ENCODE measurements at places on chromosomes 16 and 17. TPM values are rescaled to one million over a fixed set of nuclear protein-coding genes. Genes with fewer than 3 reads are reported as not detected.

DNA sequence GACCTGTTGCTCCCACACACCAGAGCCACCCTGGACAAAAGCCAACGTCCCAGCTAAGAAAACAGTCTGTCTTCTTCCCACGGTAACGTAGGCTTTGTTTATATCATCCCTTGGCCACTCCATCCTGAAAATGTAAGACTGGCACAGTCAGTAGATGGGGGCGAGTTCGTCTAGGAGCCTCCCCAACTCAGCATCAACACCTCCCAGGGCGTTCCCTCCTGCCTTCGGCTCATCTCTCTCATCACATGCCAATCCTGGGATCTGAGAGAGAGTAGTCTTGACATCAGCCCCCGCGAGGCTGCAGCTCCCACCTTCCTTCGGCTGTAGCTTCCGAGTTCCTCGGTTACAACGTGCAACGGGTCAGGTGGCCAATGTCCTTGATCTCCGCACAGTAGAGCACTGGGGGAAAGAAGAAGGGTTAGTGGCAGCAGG is 894 bp downstream of the RNF227 start:
- DNase-seq = peak; percentile 84

GRCh38 chr17:12769981-12770380 is 19.3 kb upstream of the ARHGAP44 start:
- DNase-seq = no peak

The HOXB2 gene
- total RNA-seq = 3.3 TPM

- DNase-seq = no peak
Observed at GRCh38 chr16:19938536-19938935, 53.9 kb upstream of the GPRC5B start.

- DNase-seq = peak; percentile 50
Observed at GRCh38 chr17:31251105-31251969, 45.7 kb downstream of the OMG start.

DNA sequence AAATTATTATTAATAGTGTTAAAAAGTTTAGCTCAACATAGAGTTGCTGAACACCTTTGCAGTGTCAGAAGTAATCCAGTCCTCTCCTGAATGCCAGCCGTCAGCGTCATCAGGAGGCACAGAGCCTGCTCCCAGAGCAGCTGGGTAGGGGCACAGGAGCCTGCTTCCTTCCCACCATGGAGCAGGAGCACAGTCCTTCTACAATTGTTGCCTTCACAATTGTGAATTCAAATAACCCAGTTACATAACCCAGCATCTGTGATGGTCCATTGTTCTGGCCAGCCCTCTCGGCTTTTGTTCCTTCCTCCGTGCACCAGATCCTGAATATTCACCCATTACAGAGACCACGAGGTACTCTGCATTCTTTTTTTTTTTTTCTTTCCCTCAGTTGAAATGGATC is 393.9 kb upstream of the MAF start:
- no peak for DNase-seq

GRCh38 chr17:56978441-56979090 is 635 bp downstream of the SCPEP1 start:
- no peak for DNase-seq

The UBALD2 gene
- total RNA-seq = 5.1 TPM

DNA sequence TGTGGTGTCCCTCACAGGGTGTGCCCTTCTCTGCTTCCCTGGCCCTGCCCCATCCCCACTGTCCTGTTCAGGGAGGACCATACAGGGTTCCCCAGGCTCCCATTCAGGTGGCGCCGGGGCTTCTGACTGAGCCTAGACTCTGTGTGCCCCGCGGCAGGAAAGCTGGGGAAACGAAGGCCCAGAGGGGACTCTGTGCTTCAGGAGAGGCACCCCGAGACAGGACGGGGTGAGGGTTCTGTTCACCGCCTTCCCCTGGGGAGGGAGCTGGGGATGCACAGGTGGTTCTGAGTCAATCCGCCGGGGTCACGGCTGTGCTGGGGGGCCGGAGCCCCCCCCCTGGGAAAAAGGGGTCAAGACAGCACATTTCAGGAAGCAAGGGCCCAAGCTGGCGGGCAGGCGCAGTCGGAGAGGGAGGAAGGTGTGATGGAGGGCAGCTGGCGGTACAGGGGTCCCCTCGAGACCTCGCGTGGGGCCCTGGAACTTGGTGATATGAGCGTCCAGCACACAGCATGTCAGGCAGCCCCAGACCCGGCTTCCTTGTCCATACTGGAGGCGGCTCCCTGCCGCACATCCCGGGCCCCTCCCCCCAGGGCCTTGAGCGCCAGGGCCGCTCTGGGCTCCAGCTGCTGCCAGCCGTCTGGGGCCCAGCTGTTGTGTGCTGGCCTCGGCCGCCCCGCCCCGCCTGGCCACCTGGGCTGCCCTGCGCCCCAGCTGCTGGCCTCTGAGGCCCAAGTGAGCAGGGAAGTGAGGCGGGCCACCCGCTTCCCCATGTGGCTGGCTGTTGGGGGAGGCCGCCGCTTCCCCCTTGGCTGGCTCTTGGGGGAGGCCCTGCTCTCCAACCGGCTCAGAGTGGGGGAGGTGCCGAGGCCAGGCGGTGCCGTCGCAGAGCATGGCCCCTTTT is 5.6 kb upstream of the NOTUM start:
- peak; percentile 87 for DNase-seq

DNA sequence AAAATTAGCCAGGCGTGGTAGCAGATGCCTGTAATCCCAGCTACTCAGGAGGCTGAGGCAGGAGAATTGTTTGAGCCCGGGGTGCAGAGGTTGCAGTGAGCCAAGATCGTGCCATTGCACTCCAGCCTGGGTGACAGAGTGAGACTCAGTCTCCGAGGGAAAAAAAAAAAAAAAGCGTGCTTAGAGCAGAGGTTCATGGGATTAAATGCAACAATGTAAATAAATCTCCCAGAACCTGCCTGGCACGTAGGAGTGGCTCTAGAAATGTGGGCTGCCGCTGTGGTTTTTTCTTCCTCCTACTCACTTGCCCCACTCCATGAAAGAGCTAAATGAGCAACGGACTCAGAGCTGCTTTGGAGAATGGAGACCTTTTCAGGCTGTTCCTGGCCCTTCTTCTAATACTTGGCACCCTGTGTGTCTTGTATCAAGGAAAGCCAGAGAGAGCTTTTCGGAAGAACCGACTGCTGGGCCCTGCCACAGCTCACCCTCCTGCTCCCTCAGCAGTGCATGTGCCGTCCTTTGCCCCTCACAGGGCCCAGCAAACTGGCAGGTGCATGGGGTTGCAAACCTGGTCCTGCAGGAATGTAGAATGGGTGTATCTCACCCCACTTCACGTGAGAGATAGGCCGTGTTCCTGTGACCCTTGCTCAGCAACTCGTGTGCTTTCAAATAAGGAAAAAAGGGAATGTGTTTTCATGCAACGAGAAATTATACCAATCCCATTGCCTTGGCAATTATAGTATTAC is 52.0 kb downstream of the LDHD start:
- DNase-seq = no peak

The CD300LB gene
- not detected for total RNA-seq

DNA sequence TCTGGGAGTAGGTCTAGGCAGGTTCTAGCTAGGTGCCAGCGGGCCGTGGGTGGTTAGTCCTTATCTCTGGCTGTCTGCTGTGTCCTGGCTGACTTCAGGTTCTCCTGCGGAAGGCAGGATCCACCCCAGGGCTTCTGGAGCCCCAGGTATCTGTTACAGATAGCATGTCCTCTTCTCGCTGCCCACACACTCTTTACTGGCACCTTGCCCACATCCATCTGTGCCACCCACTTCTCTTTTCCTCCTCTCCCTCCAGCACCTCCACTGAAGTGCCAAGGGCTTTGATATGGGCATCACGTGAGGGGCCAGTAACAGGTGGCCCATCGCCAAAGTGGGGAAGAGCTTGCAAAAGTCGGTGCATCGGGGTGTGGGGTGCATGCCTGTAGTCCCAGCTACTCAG is 4.6 kb upstream of the MPP2 start:
- no peak for DNase-seq

DNA sequence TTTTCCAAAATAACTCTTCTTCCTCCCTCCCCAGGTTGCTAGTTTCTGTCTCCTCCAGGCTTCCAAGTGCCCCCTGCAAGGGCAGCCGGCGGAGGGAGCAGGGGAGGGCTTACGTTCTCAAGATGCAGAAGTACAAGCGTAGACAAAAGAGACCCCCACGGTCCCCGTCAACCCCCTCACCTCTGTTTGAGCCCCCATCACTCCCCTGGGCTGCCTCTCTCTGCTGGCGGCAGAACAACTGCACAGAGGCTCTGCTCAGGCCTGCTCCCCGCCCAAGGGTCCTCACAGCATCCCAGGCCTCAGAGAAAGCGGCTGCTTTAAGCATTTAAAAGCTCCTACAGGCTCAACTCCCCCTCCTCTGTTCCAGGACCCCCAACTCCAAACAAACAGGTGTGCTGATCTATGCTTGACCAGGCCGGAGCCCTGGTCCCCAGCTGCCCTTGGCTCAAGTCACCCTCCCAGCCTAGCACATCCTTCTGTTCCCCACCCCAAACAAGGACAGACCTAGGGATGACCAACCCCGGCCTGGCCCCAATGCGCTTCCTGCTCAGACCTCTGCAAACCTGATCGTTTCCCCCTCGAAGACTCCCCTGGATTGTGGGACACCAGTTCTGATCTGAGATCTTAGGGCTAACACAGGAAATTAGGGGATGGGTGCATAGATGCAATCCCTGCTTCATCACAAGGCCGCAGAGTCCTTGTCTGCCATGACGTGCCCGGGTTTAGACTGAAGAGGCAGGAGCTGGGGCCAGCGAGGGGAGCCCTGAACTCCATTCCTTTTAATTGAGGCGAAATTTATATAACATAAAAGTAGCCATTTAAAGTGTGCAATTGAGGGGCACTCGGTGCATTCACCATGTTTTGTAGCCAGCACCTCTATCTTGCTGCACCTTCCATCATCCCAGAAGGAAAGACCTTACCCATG is 17.2 kb upstream of the RBFOX3 start:
- no peak for DNase-seq

- no peak for DNase-seq
Observed at GRCh38 chr17:73415782-73416181, 104.0 kb upstream of the CDC42EP4 start.

The CCDC154 gene
- total RNA-seq = 0.36 TPM

The MPRIP gene
- 149 TPM for total RNA-seq

DNA sequence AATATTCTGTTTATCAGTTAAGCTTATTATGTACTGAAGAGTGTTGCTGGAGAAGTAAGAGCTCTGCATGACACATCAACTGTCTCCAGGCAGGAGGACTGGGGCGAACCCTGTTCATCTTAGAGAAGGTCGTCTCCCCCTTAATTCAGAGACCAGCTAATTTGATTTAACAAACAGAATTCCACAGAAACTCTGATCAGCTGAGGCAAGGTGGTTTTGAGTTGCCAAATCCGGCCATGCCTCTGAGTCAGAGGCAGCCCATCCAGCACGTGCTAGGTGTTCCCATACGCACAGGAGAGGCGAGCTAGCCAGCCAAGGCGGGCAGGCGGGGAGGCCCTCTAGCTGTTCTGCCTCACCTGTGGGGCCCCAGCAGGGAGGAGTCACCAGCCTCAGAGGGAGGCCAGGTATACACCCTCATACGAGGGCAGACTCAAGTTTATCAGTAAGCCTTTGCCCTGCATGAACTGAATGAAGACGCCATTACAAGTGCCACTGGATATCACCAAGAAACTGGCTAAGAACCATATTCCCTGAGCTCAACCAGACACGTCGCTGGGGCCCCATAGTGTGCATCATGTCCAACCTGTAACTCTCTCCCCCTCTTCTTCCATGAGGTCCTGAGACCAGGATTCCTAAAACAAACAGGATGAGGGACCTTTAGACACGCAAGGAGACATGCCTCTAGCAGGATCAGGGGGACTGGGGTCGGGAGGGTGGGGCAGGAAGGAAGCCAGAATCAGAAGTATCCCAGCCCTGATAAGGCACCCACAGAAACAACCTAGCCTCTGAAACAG is 25.7 kb downstream of the STAT5A start:
- no peak for DNase-seq

The ARMC5 gene
- 12.7 TPM for total RNA-seq

DNA sequence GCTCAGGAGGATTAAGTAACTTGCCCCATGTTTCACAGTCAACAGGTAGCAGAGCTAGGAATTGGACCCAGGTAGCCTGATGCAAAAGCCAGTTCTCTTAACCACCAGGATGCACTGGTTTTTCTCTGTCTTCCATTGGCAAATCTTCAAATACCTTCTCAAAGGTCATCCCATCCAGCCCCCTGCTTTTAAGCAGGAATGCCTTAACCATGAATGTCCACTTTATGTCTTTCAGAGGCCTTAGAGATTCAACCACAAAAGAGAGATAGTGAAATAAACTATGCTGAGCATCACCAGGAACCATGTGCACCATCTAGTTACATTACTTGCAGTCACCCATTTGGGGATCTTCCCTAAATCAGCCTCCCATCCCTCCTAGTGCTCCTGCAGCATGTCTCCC is 94.3 kb downstream of the C17orf67 start:
- DNase-seq = no peak

The FOXN1 gene
- not detected for total RNA-seq

DNA sequence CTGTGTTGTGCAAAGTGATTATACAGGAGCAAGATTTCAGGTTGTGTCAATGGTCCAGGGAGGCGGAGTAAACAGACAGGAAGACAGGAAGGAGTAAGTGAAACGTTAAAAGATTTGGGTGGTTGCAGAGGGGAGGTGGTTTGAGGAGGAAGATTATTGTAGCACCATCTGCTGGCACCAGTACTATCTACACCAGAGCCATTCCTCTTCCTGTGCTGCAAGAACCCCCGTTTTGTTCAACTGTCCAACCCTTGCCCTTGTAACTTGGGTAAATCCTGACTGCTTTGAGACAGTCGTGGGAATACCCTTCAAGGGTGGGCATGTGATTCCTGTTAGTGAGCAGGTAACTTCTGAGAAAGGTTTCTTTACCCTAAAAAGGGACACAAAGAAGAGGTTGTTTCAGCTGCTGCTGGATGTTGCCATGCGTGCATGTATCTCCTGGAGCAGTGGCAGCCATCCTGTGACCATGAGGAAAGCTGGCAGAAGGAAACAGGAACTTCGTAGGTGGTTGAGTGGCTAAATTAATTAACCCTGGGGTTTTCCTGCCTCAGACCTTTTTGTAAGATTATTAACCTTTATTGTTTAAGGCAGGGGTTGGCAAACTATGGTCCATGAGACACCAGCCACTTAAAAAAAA is 124.1 kb downstream of the PRKCA start:
- no peak for DNase-seq

The NKD1 gene
- under 0.01 TPM for total RNA-seq

DNA sequence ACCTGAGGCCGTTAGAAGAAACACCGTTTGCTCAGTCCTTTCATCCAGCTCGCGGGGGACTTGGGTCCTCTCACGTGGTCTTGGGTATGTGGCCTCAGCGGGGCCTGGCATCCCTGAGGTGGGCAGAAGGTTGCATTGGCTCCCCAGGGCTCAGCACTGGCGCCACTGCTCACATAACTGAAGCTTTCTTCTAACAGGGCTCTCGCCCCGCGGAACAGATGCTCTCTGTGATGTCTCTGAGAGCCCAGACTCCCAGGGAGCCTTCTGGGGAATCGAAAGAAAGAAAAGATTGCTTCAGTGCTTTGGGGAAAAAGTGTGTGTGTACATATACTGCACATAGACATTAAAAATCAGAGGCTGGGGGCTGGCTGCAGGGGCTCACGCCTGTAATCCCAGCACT is 10.1 kb downstream of the MGRN1 start:
- no peak for DNase-seq
